ENCODE measurements at places on chromosomes 6 and 20.

GRCh38 chr6:80227545-80228105 lies 121.2 kb downstream of the BCKDHB start:
- DNase-seq: no peak

DNA sequence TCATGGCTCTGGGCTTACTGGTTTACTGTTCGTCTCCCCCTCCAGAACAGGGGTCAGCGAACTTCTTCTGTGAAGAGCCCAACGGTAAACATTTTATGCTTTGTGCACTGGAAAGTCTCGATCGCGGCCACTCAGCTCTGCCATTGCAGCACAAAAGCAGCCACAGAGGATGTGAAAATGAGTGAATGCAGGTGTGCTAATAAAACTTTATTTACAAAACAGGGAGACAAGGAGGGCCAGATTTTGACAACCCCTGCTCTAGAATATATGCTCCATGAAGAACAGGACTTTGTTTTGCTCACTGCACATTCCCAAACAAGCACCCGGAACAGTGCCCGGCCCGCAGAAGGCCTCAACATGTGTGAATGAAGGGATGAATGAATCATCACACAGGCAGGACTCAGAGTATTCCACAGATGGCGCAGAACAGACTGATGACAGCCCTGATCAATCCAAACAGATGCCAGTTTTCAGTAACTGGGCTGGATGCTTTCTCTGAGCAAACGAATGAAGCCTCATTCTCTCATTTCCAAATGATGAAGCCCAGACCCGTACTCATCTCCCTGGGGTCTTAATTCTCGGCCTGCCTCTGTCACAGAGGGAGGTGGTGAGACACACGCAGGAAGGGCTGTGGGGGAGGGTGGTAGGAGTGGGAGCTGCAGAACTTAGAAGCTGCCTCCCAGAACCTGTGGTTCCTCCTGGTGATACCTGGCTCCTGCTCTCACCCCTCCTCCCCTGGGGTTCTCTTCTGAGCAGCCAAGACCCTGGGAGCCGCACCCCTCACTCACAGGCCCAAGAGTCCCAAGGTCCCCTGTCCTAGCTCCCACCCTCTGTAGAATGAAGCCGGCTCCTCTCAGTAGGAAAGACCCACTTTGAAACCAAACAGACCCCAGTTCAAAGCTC lies 196.4 kb downstream of the PREX1 start:
- no peak for DNase-seq

DNA sequence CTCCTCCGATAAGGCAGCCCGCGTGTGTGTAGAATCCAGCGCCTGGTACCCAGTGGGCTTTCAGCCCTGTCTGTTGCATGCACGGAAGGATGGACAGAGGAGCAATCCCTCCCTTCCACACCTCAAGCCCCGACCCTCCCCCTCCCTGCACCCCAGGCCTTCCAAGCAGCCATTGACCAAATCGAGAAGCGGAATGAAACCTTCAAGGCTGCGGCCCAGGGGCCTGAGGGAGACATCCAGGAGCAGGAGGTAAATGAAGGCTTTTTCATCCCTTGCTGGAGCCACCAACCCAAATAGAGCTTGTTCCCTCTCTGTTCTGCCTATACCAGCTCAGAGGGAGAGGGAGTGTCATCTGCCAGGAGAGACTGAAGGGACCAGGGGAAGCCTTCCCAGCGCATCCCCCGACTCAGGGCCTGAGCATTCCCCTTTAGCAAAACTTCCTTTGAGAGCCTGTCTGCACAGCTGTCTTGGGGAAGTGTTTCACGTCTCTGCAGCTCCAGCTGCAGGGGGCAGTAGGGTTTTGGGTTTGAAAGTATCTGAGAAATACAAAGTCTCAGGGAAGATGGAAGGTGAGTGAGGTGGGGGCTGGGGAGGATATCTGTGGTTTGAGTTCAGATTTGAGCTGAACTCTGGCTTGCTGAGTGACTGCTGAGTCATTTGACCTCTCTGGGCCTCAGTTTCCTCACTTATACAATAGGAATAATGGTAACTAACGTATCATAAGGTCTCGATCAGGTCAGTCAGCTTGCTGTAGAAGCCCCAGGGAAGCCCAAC lies 16.1 kb downstream of the FGD2 start:
- peak; percentile 81 for DNase-seq

- no peak for DNase-seq
These were observed 17.9 kb downstream of the SLC2A12 start for GRCh38 chr6:134034478-134034877.

DNA sequence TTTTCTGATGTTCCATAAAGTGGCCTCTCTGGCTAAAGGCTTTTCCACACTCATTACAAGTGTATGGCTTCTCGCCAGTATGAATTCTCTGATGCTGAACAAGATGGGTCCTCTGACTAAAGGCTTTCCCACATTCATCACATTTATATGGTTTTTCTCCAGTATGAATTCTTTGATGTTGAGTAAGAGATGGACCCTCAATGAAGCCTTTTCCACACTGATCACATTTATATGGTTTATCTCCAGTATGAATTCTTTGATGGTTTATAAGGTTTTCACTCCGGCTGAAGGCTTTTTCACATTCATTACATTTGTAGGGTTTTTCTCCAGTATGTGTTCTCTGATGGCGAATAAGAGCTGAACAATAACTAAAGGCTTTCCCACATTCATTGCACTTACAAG lies 20.4 kb downstream of the ZNF184 start:
- no peak for DNase-seq

All from Kasumi-1 (cell line).